ENCODE measurements at places on chromosomes 2 and 18.

- no peak for DNase-seq
These were observed 413.0 kb downstream of the MTX2 start for GRCh38 chr2:176682278-176682677.

GRCh38 chr18:45252474-45252873 is 362.8 kb upstream of the SLC14A2 start:
- no peak for DNase-seq

GRCh38 chr2:142997231-142997630 is 119.8 kb downstream of the KYNU start:
- DNase-seq = no peak

- peak; percentile 54 for DNase-seq
These were observed 123.5 kb upstream of the EML6 start for GRCh38 chr2:54599914-54600313.

- DNase-seq = no peak
These were observed 2.4 kb upstream of the VPS54 start for GRCh38 chr2:64021578-64021977.

- DNase-seq = no peak
These were observed 72.4 kb upstream of the CCDC150 start for GRCh38 chr2:196566961-196567666.

GRCh38 chr2:9191041-9191481 is 15.6 kb upstream of the ASAP2 start:
- DNase-seq = peak; percentile 84

GRCh38 chr2:156511122-156511521 is 74.9 kb downstream of the GPD2 start:
- no peak for DNase-seq
